ELR (cell line): ENCODE measurements at places on chromosomes 12 and 14.
A peak's percentile ranks its signal among the peaks of the same experiment; 100 is the strongest.

- no peak for DNase-seq
These were observed 7.8 kb downstream of the LHX5 start for GRCh38 chr12:113463746-113464451.

GRCh38 chr12:113938471-113938870 lies 27.7 kb downstream of the RBM19 start:
- no peak for DNase-seq

DNA sequence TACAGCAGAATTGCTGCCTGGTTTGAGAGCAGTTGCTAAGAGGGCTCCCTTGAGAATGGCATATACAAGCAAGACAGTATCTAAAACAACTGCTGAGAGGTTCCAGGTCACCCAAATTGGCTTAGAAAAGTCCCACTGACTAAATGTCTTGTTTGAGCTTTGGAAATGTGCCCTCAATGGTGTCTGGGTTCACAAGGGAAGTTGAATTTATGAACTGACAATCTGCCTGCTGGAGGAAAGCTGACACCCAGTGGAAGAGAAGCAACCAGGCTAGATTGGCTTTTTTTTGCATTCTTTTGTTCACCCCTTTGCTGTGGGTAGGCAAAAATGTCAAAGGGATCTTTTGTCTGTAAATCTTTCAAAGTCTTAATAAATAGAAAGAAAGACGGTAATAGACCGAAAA lies 44.6 kb upstream of the NPFF start:
- no peak for DNase-seq

GRCh38 chr14:82855912-82856391 lies 1322.3 kb upstream of the SEL1L start:
- DNase-seq, result no peak

DNA sequence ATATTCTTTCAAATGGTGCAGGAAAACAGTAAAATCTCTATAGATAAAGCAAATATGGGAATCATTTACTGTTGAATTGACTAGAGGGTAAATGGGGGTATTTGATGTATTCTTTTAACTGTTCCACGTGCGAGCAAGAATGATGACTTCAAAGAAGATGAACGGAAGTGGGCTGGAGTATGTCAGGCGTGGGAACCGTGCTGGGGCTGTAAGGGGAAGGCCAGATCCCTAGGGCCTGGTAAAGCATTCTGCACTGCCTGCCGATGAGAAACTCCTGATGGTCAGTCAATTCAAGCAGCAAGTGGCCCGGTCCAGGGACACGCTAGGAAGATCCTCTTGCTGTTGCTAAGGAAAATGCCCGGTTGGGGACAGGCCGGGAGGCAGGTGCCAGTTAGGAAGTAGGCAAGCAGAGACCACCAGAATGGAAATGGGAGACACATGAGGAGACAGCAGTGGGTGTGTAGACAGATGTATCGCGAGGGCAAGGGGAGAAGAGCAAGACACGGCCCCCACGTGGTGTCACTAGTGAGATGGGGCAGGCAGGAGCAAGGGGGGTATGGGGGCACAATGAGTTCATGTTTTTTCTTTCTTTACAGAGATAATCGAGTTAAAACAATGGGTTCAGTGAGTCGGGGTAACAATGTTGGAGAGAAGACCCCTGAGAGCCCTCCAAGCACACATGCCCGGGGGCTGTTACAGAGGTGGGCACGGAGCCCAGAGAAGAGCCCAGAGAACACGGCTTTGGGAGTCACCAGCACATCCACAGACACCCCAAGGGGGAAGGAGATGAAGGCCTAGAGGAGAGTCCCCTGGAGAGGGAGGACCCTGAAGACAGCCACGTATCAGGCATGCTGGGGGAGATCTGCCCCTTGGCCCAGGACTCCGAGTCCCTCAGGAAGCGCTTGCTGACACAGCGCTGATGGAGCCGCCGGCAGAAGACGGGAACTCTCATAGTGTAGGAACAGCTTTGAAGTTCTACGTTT lies 37.2 kb downstream of the FBXO21 start:
- DNase-seq, result no peak

DNA sequence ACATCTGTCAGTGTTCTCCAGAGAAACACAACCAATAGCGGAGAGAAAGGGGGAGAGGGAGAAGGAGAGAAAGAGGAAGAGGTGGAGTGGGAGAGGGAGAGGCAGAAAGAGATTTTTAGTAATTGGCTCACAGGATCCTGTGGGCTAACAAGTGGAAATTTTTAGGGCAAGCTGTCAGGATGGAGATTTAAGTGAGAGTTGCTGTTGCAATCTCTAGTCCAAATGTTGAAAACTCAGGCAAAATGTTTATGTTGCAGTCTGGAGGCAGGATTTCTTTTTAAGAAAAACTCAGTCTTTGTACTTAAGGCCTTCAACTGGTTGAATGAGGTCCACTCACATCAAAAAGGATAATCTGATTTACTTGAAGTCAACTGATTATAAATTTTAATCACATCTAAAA lies 12.5 kb upstream of the GLIPR1L2 start:
- no peak for DNase-seq

DNA sequence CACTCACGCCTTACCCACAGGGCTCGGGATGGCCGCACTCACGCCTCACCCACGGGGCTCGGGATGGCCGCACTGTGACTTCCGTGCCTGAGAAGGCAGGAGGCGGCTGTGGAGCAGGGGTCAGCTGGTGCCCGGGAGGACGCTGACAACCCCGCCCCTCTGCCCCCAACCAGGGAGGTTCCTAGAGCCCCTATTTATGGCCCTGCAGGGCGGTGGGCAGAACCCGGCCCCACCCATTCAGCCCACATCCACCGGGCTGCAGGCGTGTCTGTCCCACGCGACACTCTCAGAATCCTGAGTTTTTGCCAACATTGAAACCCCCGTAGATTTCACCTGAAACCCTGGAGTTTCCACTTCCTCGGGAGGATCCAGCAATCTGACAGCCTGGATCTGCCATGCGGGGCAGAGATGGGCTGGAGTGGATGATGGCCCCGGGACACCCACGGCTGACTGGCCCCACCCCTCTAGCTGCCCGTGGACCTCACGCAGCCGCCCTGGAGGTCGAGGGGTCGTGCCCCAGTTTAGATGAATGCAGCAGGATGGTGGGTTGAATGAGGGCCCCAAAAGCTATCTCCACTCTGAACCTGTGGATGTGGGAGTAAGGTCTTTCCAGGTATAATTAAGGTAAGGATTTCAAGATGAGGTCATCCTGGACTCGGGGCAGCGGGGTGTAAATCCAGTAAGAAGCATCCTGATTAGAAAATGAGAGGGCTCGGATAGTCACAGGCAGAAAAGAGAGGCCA lies 20.4 kb downstream of the GALNT9 start:
- DNase-seq, result no peak

DNA sequence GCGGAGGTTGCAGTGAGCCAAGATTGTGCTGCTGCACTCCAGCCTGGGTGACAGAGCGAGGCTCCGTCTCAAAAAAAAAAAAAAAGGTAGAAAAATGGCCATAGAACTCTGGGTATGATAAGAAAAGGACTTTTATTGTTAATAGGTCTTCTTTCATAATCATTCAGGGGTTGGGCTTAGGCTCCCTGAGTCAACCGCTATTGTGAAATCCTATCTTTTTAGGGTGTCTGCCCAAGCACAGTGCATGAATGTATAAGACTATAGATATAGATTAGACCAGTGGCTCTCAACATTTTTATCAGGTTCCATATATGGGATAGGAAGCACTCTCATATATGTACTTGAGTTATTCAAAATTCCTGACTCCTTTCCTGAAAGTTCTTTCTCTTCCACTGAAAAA lies 48.7 kb upstream of the USP15 start:
- no peak for DNase-seq

DNA sequence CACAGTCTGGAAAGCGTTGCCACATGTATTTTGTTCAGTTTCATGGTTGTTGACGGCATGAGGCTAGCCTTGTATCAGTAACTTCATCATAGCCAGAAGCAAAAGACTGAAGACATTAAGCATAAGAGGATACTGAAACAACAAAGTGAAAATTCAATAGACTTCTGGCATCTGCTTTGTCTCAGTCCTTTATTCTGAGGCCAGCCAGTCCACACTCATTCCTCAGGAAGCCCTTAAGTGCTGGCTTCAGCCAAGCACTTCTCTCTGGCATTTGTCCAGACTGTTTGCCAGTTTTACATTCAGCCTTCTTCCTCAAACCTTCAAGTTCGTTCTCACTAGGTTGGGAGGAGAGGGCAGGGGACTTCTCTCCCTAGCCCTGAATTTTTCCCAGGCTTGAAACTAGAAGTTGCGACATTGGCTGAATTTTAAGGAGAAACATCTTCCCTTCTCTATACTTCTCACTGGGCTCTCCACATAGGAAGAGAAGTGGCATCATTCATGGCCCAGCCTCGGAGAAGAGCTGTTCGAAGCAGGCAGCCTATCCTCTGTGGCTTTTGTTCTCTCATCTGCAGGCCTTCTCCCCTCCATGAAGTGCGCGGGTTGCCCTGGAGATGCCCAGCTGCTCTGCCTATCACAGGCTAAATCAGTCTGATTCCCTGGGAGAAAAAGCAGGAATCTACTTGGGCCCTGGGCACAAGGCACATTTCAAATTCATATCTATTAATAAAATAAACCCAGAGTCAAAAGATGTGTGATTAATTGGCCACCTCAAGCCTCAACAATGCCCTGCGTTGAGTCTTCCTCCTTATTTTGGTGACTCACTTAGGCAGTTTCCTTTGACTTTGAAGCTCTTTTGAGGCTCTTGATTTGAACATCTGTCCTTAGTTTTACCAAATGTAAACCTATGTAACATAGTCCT lies 130.9 kb upstream of the PLEKHA5 start:
- DNase-seq, result peak; percentile 96

GRCh38 chr12:102702447-102703114 lies 214.5 kb downstream of the PAH start:
- DNase-seq, result peak; percentile 74

GRCh38 chr14:37865719-37866549 lies 270.5 kb downstream of the TTC6 start:
- no peak for DNase-seq
